ENCODE measurements at places on chromosomes 5 and 9. TPM values are rescaled to one million over a fixed set of nuclear protein-coding genes. Genes with fewer than 3 reads are reported as not detected.

- no peak for DNase-seq
Observed at GRCh38 chr9:107816561-107817021, 327.0 kb upstream of the KLF4 start.

DNA sequence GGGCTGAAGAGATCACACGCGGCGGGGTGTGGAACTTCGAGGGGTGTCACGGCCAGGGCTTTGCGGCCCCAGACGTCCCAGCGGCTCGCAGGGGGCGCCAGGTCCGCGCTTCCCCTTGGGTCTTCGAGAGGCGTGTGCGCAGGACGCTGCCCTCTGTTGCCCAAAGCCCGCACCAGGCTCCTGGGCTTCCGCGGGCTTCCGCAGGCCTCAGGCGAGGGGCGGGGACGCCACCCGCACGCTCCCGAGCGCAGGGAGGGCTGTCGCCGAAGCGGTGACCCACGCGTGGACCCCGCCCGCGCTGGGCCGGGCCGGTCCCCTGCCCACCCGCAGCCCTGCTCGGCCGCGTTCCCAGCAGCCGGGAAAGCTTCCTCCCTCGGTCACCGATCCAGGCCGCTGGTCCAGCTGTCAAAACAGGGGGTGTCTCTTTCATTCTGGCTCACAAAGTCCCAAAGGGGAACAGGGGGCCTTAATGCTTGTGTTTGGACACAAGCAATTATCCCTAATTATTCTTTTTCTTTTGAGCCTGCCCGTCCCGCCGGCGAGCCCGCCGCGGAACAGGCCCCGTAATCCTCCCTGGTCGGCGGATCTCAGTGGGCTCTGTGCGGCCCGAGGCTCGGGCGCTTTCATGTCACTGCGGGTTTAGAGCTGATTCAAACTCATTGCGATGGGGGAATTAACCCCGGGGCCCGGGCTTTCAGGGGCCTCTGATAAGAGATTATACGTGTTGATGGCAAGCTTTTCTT lies 60.6 kb downstream of the TMEM174 start:
- DNase-seq: no peak

DNA sequence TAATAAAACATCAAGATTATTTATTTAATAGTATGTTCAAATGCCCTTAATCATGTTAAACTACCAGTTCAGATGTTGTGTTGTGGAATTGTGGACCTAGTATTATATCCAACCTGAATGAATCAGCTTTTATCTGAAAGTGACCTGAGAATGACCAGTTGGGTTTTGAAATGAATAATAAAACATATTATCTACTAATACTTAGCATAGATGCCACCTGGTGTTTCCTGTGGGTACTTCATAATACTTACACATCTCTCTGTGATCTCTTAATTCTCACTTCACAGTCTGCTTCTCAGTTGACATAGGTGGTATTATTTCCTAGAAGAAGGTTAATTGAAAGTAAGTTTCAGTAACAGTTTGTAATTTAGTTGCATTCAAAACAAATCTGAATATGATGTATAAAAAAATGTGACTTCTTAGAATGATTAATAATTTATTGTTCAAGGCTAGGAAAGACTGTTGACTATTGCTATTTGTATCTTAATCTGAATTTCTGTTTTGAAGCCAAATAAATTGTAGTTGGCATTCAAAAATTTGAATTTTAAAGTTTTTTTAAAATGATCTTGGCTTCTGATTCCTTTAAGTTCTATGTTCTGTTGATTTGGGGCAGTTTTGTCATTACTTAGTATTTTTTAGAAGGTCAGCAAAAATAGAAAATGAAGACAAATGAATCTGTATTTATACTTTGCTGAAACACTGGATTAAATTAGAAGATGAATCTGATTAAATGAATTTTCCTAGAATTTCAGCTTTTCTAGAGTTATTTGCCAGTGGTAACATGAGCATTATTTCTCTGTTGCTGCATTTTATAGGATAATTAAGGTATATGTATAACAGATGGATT lies 48.2 kb downstream of the KIF2A start:
- peak; percentile 10 for DNase-seq

Gene MRPL50
- polyA plus RNA-seq: 31.5 TPM

GRCh38 chr5:145912019-145912418 lies 24.4 kb upstream of the SH3RF2 start:
- DNase-seq: no peak

DNA sequence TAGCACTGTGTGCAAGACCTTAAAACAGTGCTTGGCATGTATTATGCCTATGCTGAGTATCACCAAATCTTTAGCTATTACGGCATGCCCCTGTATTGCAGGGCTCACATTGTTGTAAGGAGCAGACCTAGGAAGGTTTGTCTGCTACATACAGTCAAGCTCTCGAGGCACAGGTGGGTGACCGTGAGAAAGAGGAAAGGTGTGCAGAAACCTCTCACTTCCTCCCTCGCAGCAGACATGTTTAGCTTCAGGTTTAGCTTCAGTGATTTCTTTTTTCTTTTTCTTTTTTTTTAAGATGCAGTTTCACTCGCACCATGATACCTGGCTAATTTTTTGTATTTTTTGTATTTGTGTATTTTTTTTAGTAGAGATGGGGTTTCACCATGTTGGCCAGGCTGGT lies 275.8 kb upstream of the RIOK2 start:
- DNase-seq: no peak

- DNase-seq: no peak
Observed at GRCh38 chr9:94767331-94768072, 41.0 kb downstream of the AOPEP start.

DNA sequence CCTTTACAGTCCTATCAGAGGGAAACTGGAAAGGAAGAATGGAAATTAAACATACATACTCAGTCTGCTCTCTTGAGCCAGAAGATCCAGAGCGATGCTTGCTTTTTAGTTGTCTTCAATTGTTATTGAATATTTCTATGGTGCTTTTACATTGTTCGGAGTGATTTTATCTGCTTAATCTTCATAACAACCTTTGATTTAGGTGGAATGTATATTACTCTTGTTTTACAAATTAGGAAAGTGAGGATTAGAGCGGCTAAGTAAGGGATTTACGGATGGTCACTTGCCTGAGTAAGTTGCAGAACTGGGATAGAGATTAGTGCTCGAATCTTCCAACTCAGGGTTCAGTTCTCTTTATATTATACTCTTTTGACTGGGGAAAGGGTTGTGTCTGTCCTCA lies 69.1 kb downstream of the PBX3 start:
- no peak for DNase-seq

GRCh38 chr5:176870110-176870591 lies 29.0 kb downstream of the HK3 start:
- DNase-seq: no peak

Gene OBP2B
- not detected for polyA plus RNA-seq

Gene FST
- 17.7 TPM for polyA plus RNA-seq

Gene NSG2
- 0.25 TPM for polyA plus RNA-seq

All from right renal cortex interstitium (tissue), 3 donors.